Suppressor macrophage (primary cell): ENCODE measurements at places on chromosomes 6 and 20.

DNA sequence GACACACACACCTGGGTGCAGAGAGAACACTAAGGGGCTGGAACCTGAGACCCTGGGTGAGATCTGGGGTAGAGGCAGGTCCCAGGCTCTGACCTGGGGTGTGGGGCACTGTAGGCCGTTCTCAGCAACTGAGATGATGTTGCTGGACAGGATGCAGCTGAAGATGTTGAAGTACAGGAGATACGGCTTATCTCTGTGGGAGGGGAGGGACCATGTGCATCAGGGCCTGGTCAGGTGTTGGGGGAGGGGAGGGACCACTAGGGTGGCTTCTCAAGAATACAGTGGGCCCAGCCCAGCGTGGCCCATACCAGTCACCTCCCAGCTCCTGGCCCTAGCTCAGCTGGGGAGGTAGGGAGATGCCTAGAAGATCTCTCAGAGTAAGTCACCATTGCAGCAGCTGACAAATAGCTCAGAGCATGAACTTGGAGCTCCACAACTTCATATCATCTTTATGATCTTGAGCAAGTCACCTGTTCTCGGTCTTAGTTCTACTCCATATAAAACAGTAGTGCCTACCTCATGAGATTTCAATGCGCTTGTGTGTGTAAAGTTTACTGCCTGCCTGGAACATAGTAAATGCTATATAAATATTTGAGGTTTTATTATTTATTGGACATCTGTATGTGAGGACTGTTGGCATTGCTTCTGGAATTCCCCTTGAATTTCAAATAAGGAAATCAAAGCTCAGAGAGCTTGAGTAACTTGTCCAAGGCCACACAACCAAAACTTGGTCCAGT lies 3.8 kb downstream of the SLC44A4 start:
- no peak for DNase-seq

GRCh38 chr6:71474942-71475341 lies 186.3 kb downstream of the OGFRL1 start:
- DNase-seq, result no peak

- DNase-seq, result no peak
Observed at GRCh38 chr6:13918686-13919250, 6.0 kb upstream of the RNF182 start.

DNA sequence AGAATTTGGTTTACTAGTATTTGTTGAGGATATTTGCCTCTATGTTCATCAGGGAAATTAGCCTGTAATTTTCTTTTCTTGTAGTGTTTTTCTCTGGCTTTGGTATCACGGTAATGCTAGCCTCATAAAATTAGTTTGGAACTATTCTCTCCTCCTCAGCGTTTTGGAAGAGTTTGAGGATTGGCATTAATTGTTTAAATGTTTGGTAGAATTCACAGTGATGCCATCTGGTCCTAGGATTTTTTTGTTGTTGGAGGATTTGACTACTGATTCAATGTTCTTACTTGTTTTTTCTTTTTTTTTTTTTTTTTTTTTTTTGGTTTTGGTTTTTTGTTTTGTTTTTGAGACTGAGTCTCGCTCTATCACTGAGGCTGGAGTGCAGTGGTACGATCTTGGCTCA lies 156.2 kb upstream of the BTBD3 start:
- no peak for DNase-seq

DNA sequence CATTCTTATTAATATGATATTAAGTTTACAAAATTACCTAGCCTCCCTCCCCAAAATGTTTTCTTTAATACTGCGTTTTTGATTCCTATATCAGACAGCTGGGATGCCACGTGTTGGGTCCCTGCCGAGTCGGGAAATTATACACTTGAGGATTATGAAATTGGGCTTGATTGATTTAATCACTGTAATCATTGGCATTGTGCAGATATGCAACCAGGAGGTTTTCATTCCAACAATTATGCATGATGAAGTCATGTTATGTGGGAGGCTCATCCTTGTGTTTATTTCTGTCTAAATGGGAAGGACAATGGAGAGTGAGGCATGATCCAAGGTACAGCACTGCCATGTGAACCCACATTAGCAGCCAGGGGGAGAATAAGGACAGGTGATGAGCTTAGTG lies 30.6 kb upstream of the RIPOR2 start:
- no peak for DNase-seq

GRCh38 chr20:44692932-44693480 lies 22.2 kb upstream of the CCN5 start:
- DNase-seq, result no peak

DNA sequence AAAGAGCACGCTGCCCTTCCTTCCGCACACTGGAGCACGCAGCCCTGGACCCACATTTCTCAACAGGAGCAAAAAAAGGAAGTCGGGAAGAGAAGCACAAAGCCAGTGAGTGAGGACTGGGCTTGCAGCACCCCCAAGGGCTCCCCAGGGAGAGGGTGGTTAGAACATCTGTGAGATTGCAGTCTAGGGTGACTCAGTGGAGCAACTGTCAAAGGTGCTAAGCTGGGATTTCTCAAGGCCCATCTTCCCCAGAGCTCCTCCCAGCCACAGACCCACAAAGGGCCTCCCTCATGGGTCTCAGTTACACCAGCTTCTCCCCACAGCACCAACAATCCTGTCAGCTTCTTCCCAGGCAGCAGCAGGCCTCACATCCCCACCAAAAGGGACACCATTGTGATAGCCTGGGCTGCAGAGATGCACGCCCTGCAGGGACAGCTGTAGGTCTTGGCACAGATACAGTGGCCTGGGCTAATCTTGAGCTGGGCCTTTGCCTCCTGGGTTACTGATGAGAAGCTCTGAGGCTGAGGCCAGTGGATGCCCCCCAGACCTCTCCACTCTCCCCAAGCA lies 39.6 kb upstream of the CD93 start:
- DNase-seq, result peak; percentile 94

DNA sequence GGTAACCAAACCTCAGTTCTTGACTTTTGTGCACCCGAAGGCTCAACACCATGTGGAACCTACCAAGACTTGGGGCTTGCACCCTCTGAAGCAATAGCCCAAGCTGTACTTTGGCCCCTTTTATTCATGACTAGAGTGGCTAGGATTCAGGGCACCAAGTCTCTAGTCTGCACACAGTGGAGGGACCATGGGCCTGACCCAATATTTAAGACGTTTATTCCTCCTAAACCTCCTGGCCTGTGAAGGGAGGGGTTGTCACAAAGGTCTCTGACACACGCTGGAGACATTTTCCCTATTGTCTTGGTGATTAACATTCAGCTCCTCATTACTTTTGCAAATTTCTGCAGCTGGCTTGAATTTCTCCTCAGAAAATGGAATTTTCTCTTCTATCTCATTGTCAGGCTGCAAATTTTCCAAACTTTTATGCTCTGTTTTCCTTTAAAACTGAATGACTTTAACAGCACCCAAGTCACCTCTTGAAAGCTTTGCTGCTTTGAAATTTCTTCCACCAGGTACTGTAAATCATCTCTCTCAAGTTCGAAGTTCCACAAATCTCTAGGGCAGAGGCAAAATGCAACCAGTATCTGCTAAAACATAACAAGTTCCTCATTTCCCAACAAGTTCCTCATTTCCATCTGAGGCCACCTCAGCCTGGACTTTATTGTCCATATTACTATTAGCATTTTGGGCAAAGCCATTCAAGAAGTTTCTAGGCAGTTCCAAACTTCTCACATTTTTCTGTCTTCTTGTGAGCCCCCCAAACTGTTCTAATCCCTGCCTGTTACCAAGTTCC lies 481.4 kb upstream of the BTBD3 start:
- peak; percentile 25 for DNase-seq
